A673 (cell line): ENCODE measurements at places on chromosomes 6 and 20. TPM values are rescaled to one million over a fixed set of nuclear protein-coding genes. Genes with fewer than 3 reads are reported as not detected.

The ZNF831 gene
- not detected in 2 replicates for total RNA-seq

The EBF4 gene
- total RNA-seq, result 0.52 and 1.2 TPM in 2 replicates

The SLC13A3 gene
- 1.3 and 1.4 TPM in 2 replicates for total RNA-seq

The SLPI gene
- not detected in 2 replicates for total RNA-seq

The SIRPB1 gene
- total RNA-seq, result not detected in 2 replicates

The PET117 gene
- 21.4 and 23.0 TPM in 2 replicates for total RNA-seq

The RSPH9 gene
- 0.11 TPM in 2 replicates for total RNA-seq

The POM121L2 gene
- not detected in 2 replicates for total RNA-seq

The PKHD1 gene
- total RNA-seq, result 0.31 and 0.43 TPM in 2 replicates

The NMBR gene
- not detected in 2 replicates for total RNA-seq

The UNC93A gene
- total RNA-seq, result not detected in 2 replicates

The JPH2 gene
- 1.0 and 1.1 TPM in 2 replicates for total RNA-seq

- peak within 1 kb of the TSS; percentile 70 for H3K4me3 ChIP-seq
- peak within 1 kb of the TSS; percentile 50 for H3K27ac ChIP-seq
- DNase-seq, result peak; percentile 94
Measured at GRCh38 chr6:149941583-149942460, at the start of gene ULBP2. TSS of gene ULBP2 (plus strand) at chr6:149942014. CDS start at chr6:149942073, 59 bp downstream.

GRCh38 chr20:24895898-24896658 is 53.0 kb upstream of the CST7 start:
- DNase-seq, result no peak
- H3K4me3 ChIP-seq, result no peak overlapping the region
- H3K27me3 ChIP-seq, result no peaks in the 10 kb centered on the region
- no peaks in the 10 kb centered on the region for H3K36me3 ChIP-seq
- no peak overlapping the region for H3K27ac ChIP-seq

GRCh38 chr20:57103146-57103800 is 163.2 kb downstream of the BMP7 start:
- peaks cover 43% of the 10 kb centered on the region for H3K27me3 ChIP-seq
- H3K27ac ChIP-seq, result no peak overlapping the region
- H3K36me3 ChIP-seq, result no peaks in the 10 kb centered on the region
- H3K4me3 ChIP-seq, result no peak overlapping the region
- DNase-seq, result no peak

- H3K27ac ChIP-seq, result no peak overlapping the region
- DNase-seq, result no peak
- no peaks in the 10 kb centered on the region for H3K4me1 ChIP-seq
- no peaks in the 10 kb centered on the region for H3K36me3 ChIP-seq
- H3K4me3 ChIP-seq, result no peak overlapping the region
Measured at GRCh38 chr6:30799210-30799609, 54.9 kb upstream of the IER3 start.

- peaks cover 8% of the 10 kb centered on the region for H3K4me1 ChIP-seq
- no peaks in the 10 kb centered on the region for H3K36me3 ChIP-seq
- no peak for DNase-seq
Measured at GRCh38 chr6:150024646-150025155, 631 bp downstream of the RAET1L start.

DNA sequence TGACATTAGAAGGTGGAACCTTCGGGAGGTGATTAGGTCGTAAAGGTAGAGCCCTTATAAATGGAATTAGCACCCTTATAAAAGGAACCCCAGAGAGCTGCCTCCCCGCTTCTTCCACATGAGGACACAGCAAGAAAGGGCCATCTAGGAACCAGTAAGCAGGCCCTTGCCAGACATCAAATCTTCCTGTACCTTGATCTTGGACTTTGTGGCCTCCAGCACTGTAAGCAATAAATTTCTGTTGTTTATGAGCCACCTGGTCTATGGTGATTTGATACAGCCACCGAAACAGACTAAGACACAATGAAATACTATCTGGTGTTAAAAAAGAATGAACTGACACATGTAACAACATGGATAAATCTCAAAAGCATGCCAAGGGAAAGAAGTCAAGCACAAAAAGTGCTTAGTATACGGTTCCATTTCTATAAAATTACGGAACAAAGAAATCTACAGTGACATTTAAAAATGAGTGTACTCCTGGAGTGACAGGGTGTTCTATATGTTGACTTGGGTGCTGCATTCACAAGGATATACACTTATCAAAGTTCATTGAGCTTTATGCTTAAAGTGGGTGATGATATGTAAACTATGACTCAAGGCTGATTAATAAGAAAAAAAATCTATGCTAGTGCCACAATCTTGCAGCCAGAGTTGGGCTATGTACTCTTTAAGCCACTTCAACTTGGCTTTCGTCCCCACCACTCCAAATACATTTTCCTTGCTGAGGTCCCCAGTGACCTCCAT is 18.4 kb downstream of the SERPINB1 start:
- no peak for DNase-seq
- H3K4me3 ChIP-seq, result no peak overlapping the region
- no peaks in the 10 kb centered on the region for H3K4me1 ChIP-seq
- H3K27ac ChIP-seq, result no peak overlapping the region

- no peak overlapping the region for H3K4me3 ChIP-seq
- H3K27ac ChIP-seq, result no peak overlapping the region
- no peaks in the 10 kb centered on the region for H3K4me1 ChIP-seq
- no peaks in the 10 kb centered on the region for H3K36me3 ChIP-seq
Measured at GRCh38 chr6:112044196-112044595, 9.7 kb upstream of the CCN6 start.

- no peaks in the 10 kb centered on the region for H3K27me3 ChIP-seq
- no peak for DNase-seq
- no peaks in the 10 kb centered on the region for H3K36me3 ChIP-seq
- no peak overlapping the region for H3K4me3 ChIP-seq
Measured at GRCh38 chr6:39432330-39433025, 110.0 kb upstream of the KCNK16 start.

GRCh38 chr6:150152891-150153876 is 10.3 kb downstream of the PPP1R14C start:
- H3K27me3 ChIP-seq, result no peaks in the 10 kb centered on the region
- H3K4me3 ChIP-seq, result no peak overlapping the region
- H3K4me1 ChIP-seq, result no peaks in the 10 kb centered on the region
- no peaks in the 10 kb centered on the region for H3K36me3 ChIP-seq

GRCh38 chr6:16102208-16102607 is 26.7 kb upstream of the MYLIP start:
- no peaks in the 10 kb centered on the region for H3K36me3 ChIP-seq
- H3K27ac ChIP-seq, result no peak overlapping the region
- H3K4me3 ChIP-seq, result no peak overlapping the region
- H3K27me3 ChIP-seq, result no peaks in the 10 kb centered on the region
- H3K4me1 ChIP-seq, result no peaks in the 10 kb centered on the region

DNA sequence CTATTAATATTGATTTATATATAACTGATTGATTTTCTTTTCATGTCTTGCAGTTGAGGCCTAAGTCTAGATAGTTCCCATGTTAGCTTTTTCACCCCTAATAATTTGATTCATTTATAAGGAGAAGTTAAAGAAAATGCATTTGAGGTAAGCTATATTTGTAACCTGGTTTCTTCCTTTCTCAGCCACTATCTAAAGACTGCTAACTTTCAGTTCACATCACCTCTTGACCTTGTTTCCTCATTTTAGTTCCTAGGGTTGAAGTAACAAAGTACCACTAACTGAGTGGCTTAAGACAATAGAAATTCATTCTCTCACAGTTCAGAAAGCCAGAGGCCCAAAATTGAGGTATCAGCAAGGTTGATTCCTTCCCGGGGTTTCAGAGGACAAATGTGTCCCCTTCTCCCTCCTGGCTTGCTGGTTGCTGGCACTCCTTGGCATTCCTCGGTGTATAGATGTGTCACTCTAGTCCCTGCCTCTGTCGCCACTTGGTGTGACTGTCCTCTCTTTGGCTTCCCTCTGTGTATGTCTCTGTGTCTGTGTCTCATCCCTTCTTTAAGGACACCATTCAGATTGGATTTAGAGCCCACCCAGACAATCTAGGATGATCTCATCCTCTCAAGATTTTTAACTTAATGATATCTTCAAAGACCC is 55.9 kb upstream of the C20orf144 start:
- H3K27me3 ChIP-seq, result no peaks in the 10 kb centered on the region
- no peaks in the 10 kb centered on the region for H3K4me1 ChIP-seq
- peaks cover 4% of the 10 kb centered on the region for H3K36me3 ChIP-seq
- DNase-seq, result no peak
- no peak overlapping the region for H3K4me3 ChIP-seq

GRCh38 chr6:43831191-43831590 is 61.2 kb downstream of the VEGFA start:
- DNase-seq, result no peak
- no peaks in the 10 kb centered on the region for H3K27me3 ChIP-seq
- no peaks in the 10 kb centered on the region for H3K4me1 ChIP-seq
- no peaks in the 10 kb centered on the region for H3K36me3 ChIP-seq

- peaks cover 33% of the 10 kb centered on the region for H3K4me1 ChIP-seq
- H3K36me3 ChIP-seq, result no peaks in the 10 kb centered on the region
- DNase-seq, result peak; percentile 27
Measured at GRCh38 chr6:142395768-142396231, 94.0 kb downstream of the ADGRG6 start.

DNA sequence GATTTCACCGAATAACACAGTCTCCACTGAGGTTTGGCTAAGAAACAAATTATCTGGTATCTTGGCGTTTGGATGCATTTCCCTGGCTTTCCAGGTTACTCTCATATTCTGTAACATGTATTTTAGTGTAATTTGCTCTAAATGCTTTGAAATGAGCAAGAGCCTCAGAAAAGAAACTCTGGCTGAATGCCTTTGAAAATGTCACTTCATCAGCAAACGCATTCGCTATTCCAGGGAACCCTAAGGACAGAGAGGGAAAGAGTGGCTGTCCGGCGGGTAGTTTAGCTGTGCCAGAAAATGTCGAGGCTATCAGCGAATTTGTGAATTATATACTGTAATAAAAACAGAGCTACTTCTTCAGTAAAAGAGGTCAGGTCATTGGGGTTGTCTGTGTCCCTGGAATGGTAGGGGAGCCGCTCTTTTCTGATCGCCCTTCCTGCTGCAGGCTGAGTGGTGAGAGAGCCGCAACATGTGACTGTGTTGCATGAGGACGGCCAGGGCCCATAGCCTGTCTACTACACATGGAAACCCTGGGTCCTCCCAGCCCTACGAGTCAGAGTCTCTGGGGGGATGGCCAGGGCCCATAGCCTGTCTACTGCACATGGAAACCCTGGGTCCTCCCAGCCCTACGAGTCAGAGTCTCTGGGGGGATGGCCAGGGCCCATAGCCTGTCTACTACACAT is 57.3 kb downstream of the SMOC2 start:
- no peak overlapping the region for H3K4me3 ChIP-seq
- no peak for DNase-seq
- no peaks in the 10 kb centered on the region for H3K36me3 ChIP-seq
- H3K27me3 ChIP-seq, result no peaks in the 10 kb centered on the region
- H3K4me1 ChIP-seq, result no peaks in the 10 kb centered on the region

- H3K27ac ChIP-seq, result no peak overlapping the region
- no peak for DNase-seq
Measured at GRCh38 chr20:38728911-38729642, 4.8 kb downstream of the SLC32A1 start.

GRCh38 chr6:73978330-73978729 is 282.3 kb downstream of the CD109 start:
- no peak for DNase-seq
- no peak overlapping the region for H3K4me3 ChIP-seq
- H3K27me3 ChIP-seq, result no peaks in the 10 kb centered on the region

- no peak overlapping the region for H3K27ac ChIP-seq
- no peak overlapping the region for H3K4me3 ChIP-seq
- no peak for DNase-seq
- peaks cover 43% of the 10 kb centered on the region for H3K36me3 ChIP-seq
- no peaks in the 10 kb centered on the region for H3K27me3 ChIP-seq
Measured at GRCh38 chr6:43511824-43512415, 1.8 kb upstream of the LRRC73 start.

DNA sequence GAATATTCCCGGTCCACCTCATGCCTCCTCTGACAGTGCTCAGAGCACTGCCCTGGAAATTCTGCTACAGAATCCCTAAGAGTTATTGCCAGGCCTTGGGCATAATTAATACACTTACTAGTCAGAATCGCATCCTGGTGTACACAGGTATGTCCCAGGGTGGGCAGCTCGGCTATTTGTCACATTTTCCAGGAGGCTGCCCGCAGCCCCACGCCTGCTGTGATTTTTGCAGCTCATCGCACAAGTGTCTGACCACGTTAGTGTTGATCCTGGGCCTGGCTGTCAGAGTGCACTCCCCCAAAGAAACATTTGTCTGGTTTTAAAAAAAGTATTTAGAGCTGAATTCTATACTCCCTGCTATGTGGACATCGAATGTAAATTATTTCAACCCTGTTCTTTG is 105.4 kb downstream of the CD83 start:
- DNase-seq, result no peak
- no peak overlapping the region for H3K4me3 ChIP-seq
- H3K27ac ChIP-seq, result no peak overlapping the region
- H3K27me3 ChIP-seq, result no peaks in the 10 kb centered on the region
